ENCODE measurements at places on chromosomes 12 and 14.

DNA sequence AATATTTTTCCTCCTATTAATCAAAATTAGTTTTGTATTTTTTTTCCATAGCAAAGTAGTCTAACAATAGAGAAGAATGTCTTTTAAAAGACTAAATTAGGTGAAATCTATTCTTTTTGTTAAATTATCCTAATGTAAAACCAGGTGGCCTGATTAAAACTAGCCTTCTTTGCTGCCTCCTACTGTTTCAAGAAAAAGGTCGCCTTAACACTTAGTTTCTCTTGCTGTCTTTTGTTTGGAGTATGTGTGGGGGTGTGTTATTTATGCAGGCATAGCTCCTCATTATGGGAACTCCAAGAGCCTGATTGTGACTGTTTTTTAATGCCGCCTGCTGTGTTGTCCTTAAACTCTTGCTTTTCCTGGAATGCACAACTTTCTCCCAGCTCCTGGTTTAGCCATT, 855.3 kb downstream of the DIO2 start:
- DNase-seq, result no peak

DNA sequence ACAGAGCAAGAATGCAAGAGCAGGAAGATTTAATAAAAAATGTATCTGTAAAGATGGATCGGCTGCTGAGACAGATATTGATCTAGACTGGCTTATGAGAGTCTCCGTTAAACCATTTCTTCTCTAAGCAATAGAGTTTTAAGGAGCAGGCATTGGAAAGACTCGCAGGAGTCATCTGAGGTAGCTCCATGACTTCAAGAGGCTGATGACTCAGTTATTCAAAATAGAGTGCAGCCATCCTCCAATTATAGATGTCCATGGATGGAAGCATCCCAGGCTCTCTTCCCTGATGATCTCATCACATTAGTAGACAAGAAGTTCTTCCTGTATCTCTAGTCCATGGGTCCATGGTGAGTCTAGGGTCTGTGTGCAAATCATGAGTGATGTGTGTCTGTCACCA, 638.3 kb upstream of the TMEM132C start:
- peak; percentile 82 for DNase-seq

GRCh38 chr12:80935111-80935510, 2.6 kb downstream of the LIN7A start:
- no peak for DNase-seq

- DNase-seq, result peak; percentile 30
Observed at GRCh38 chr14:25400607-25401206, 350.8 kb upstream of the STXBP6 start.

DNA sequence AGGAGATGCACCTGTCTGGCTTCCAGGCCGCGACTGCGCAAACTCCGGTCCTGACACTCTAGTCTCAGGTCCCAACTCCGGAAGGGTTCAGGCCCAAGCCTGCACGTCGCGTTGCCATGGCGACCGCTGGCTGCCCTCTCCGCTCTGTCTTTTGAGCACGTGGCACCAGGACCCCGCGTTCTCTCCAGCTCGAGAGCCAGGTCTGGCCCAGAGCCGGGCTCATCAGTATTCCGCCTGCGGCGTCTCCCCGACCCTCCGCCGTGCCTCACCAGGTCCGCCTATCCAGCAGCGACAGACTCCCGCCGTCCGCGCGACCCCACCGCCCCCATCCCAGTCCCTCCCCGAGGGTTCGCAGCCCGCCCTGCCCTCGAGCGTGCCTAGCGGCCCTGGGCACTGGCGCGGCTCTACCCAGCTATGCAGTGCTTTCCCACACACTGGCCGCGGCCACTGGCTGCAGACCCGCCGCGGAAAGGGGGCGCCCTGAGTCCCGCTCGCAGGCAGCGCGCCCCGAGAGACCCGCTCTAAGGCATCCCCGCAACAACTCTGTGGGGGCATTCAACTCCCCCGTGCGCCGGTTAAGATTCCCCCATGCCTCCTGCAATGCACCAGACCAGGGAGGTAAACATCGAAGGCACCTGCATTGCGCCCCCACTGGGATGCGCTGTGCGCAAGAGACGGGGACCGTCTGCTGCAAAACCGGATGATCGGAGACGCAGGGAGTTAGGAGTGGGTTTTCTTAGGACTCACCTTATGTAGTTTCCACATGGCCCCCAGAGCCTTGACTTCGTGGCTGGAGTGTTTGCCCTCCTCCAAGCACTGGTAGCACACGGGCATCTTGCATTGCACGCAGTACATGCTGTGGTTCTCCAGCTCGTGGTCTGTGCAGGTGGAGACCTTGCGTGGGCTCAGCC, 1.3 kb downstream of the TRIM9 start:
- DNase-seq, result no peak

- DNase-seq, result peak; percentile 90
Observed at GRCh38 chr14:100871234-100872186, 32.0 kb downstream of the RTL1 start.
